ENCODE measurements at places on chromosomes 1 and 21.
A peak's percentile ranks its signal among the peaks of the same experiment; 100 is the strongest.

- H3K27ac ChIP-seq = no peak overlapping the region
- H3K27me3 ChIP-seq = no peaks in the 10 kb centered on the region
- H3K36me3 ChIP-seq = peaks cover 5% of the 10 kb centered on the region
- DNase-seq = no peak
Observed at GRCh38 chr21:17636711-17637110, 24.0 kb upstream of the BTG3 start.

DNA sequence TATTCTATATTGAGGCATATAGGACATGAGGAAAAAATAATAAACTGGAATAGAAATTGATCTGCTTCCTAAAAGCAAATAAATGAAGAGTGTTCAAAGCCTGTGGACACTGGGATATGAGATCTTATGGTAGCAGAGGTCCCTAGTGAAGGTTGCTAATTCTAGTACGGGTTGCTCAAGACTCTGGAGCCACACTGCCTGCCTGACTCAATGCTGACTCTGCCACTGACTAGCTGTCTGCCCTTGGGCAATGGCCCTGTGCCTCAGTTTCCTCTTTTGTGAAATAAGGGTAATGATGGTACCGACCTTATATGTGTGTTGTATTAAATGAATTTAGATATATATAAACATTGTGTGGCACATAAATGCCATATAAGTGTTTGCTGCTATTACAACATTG, 59.0 kb upstream of the C1orf53 start:
- DNase-seq = no peak
- no peak overlapping the region for H3K27ac ChIP-seq
- H3K4me1 ChIP-seq = peaks cover 28% of the 10 kb centered on the region
- no peaks in the 10 kb centered on the region for H3K36me3 ChIP-seq

DNA sequence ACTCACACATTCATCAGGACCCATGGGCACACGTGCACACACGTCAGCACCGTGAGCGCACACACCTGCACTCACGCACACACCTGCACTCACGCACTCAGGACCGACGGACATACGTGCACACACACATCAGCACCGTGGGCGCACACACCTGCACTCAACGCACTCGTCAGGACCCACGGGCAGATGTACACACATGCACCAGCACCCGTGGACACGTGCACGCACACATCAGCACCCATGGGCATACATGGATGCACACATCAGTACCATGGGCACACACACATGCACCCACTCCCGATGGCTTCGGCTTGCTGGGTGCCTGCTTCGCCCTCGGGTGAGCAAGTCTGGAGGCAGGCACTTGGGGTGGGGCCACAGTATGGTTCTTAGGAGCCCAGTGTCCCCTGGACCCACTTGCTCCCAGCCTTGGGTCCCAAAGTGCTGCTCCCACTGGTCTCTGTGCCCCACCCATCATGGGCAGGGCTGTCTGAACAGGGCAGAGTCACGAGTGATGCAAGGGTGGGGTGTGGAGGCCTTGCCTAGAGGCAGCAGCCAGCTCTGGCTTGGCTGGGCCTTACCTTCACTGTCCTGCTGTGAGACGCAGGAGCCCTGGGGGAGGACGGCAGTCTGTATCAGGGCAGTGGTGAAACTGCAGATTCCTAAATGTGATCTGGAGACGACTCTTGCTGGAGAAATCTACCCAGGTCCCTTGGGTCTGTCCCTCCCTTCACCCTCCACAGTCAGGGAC, 49.8 kb downstream of the SKI start:
- peaks cover 51% of the 10 kb centered on the region for H3K4me1 ChIP-seq
- no peaks in the 10 kb centered on the region for H3K27me3 ChIP-seq
- no peak for DNase-seq
- H3K36me3 ChIP-seq = peaks cover 6% of the 10 kb centered on the region
- H3K27ac ChIP-seq = peak overlapping the region; percentile 93
- no peak overlapping the region for H3K4me3 ChIP-seq

- no peaks in the 10 kb centered on the region for H3K4me1 ChIP-seq
- peaks cover 19% of the 10 kb centered on the region for H3K36me3 ChIP-seq
- no peak for DNase-seq
- H3K27me3 ChIP-seq = no peaks in the 10 kb centered on the region
- no peak overlapping the region for H3K4me3 ChIP-seq
- no peak overlapping the region for H3K27ac ChIP-seq
Observed at GRCh38 chr1:9724706-9725476, 73.4 kb downstream of the PIK3CD start.

GRCh38 chr1:207858806-207859205, 52.1 kb downstream of the CD34 start:
- no peak overlapping the region for H3K4me3 ChIP-seq
- H3K27ac ChIP-seq = no peak overlapping the region
- DNase-seq = no peak
- no peaks in the 10 kb centered on the region for H3K36me3 ChIP-seq

DNA sequence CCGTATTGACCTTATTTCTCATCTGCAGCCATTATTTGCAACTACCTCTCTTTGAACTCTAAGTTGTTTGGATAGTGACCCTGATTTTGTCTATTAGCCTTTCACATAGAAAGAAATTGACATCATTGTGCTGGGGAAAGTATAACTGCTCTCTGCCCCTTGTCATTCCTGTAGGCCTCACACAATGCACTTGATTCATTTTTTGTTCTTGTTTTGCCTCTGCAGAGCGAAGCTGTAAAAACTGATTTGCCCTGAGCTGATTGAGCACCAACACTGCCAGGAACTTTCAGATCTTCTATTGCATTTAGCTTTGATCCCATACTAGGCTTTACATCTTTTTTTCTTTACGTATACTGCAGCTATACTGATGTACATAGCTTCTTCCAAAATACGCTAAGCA, 167.2 kb upstream of the PTBP2 start:
- DNase-seq = no peak
- no peaks in the 10 kb centered on the region for H3K27me3 ChIP-seq
- H3K36me3 ChIP-seq = no peaks in the 10 kb centered on the region
- H3K4me3 ChIP-seq = no peak overlapping the region
- peaks cover 12% of the 10 kb centered on the region for H3K4me1 ChIP-seq
- no peak overlapping the region for H3K27ac ChIP-seq

GRCh38 chr1:84632137-84632536, 57.9 kb upstream of the CTBS start:
- no peak overlapping the region for H3K27ac ChIP-seq
- no peak overlapping the region for H3K4me3 ChIP-seq
- peaks cover 30% of the 10 kb centered on the region for H3K4me1 ChIP-seq
- no peak for DNase-seq
- H3K36me3 ChIP-seq = no peaks in the 10 kb centered on the region
- H3K27me3 ChIP-seq = no peaks in the 10 kb centered on the region

Measured in mesothelial cell of epicardium (in vitro differentiated cells).